ENCODE measurements at places on chromosomes 12 and 14.
A peak's percentile ranks its signal among the peaks of the same experiment; 100 is the strongest.

- no peak for DNase-seq
Measured at GRCh38 chr12:1384910-1385309, 209.5 kb downstream of the FBXL14 start.

- no peak for DNase-seq
Measured at GRCh38 chr12:32534698-32535097, 135.3 kb downstream of the FGD4 start.

DNA sequence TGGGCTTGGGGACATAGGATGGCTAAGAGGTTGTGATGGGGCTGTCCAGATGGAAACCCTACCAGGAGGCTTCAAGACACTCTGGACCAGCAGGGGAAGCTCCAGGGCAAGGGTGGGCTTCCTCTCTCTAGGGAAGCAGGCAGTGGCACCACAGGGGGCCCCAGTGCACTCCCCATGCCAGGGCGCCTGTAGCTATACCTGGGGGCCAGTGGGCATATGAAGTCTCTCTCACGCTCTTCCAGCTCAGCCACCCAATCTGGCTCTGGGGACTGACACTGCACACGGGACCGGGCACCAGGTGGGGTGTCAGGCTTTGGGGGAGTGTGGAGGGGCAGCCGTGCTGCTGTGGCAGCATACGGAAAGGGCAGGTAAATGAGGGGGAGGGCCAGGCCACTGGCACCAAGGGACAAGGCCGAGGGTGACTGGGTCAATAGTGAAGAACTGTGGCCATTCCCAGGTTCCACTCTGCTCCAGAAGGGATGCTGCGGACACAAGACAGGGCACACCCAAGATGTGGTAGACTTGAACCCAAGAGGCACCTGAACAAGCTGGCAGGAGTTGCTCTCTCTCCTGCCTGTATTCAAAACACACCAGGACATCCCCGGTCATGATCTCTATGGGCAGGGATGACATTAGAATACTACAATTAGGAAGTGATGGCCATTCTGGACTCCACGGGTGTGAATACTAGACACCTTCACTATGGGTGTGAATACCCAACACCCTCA lies 27.5 kb downstream of the RFLNA start:
- DNase-seq: no peak

DNA sequence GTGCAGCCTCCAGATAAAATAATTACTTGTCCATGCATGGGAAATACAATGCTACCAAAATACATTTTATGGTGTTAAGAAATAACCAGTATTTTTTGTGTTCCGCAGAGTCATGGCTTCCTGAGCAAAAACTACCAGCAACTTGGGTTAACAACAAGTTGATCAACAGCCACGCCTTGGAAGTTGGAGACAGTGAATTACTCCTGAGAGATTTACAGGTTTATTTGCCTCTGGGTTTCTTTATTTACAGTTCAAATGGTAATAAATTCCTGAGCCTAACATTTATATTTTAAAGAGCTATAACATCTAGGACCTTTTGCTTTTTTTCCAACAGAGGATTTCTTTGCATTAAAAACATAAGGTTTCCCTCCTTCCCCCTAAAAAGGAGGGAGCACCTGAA lies 194.0 kb downstream of the IPO8 start:
- no peak for DNase-seq

DNA sequence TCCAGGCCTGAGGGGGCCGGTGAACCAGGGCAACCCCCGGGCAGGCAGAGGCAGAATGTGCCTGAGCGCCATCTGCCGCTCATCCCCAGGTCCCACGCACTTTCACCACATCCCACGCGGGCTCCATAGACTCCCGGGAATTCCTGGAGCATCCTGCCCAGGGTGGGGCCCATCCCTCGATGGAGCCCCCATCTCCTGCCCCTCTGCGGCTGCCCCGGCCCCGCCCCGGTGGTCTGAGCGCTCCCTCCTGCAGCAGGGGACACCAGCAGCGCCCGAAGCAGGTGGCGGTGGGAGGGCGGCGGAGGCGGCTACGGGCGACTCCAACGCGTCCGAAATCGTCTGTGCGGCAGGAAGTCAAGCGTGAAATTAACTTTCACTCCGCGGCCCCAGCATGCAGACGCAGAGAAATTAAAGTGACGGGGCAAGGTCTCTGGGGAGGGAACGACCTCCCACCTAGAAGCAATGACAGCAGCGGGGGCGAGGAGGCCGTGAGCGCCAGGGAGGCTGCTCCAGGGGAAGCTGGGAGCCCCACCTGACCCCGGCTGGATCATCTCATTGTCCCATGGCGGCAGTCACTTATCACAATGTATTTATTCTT lies 122.2 kb downstream of the NCOR2 start:
- DNase-seq: no peak

- no peak for DNase-seq
Measured at GRCh38 chr12:16716928-16717327, 111.0 kb upstream of the LMO3 start.

GRCh38 chr14:80055667-80056496 lies 155.4 kb downstream of the DIO2 start:
- DNase-seq: no peak

DNA sequence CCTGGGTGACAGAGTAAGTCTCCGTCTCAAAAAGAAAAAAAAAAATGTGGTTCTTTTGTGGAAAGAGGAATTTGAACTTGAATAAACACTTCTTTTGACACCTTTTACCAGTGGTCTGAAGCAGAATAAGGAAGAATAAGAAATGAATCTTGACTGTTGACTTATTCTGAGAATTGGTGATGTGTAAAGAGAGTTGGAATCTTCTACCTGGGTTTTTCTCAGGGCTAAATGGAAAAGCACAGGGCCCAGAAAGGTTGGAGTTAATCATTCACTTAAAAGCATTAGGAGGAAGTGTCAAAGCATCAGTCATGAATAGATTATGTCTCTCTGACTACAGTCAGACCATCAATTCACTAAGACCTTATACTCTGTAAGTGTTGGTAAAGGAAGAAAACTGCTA lies 13.9 kb downstream of the PNMA1 start:
- DNase-seq: no peak

- no peak for DNase-seq
Measured at GRCh38 chr14:101709962-101710931, 51.3 kb upstream of the PPP2R5C start.

DNA sequence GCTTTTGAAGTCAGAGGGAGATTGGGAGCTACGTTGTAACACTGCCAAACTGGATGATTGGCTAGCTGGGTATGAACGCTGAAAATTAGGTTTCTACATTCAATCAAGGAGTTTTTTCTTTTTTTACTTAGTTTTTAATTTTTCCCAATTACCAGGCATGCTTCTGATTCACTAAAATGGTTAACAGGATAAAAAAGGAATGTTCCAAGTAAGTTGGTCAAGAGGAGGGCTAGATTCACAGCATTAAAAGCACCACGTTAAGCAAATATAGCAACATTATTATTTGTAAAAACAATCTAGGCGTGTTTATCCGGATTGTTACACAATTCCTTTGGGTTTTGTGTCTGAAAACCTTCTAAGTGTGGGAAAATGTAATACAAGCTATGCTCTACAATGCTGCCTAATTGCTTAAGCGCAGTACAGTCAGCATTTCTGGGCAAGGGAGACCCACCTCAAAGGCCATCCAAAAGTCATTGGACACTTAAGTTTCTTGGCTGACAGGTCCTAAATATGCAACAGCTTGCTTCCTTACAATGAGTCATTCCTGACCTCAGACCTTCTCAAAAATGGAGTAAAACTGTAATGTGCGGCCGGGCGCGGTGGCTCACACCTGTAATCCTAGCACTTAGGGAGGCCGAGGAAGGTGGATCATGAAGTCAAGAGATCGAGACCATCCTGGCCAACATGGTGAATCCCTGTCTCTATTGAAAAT lies 1.2 kb downstream of the RPLP0 start:
- no peak for DNase-seq

GRCh38 chr14:88163731-88164255 lies 158.9 kb downstream of the GPR65 start:
- DNase-seq: no peak

DNA sequence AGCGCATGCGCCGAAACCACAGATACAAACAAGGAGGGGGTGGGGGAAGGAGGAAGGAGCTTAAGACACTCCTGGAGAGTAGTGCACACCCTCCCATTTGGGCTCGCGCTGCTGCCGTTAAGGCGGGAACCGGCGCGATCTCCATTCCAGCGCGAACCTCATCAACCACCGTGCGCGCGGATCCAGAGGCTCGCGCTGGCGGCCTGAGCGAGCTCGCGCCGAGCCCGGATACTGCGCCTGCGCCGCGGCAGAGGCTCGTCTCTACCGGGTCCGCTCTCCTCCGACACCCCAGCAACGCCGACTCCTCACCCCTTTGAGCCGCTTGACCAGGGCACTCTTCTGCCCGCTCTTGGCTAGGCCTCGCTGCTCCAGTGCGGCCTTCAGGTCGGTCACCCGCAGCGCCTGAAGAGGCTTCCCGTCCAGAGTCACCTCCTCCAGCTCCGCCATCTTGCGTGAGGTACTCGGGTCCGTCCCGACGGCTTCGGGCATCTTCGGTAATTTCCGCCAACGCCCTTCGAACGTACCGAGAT lies at the start of gene ACIN1:
Gene ACIN1, minus strand, starts transcription at position 471 of the 530 bp plus-strand sequence. Its CDS starts 24 bp downstream, at position 447.
- peak; percentile 100 for DNase-seq

DNA sequence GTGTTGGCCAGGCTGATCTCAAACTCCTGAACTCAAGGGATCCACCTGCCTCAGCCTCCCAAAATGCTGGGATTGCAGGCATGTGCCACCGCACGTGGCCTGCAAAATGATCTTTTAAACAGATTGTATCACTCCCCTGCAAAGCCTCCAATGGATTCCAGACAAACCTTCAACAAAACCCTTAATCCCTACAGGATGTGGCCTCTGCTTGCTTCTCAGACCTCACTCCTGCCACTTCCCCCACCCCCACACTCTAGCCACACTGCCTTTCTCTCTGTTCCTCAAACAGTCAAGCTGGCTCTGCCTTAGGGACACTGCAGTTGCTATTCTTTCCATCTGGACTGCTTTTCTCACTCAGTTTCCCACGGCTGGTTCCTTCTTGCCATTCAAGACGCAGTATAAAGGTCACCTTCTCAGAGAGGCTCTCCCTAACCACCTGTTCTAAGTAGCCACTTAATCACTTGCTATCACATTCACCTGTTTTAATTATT lies 47.3 kb upstream of the TMED10 start:
- no peak for DNase-seq

- no peak for DNase-seq
Measured at GRCh38 chr12:80001562-80001961, 66.7 kb upstream of the PPP1R12A start.

GRCh38 chr14:74973003-74973653 lies 17.7 kb upstream of the PGF start:
- no peak for DNase-seq

DNA sequence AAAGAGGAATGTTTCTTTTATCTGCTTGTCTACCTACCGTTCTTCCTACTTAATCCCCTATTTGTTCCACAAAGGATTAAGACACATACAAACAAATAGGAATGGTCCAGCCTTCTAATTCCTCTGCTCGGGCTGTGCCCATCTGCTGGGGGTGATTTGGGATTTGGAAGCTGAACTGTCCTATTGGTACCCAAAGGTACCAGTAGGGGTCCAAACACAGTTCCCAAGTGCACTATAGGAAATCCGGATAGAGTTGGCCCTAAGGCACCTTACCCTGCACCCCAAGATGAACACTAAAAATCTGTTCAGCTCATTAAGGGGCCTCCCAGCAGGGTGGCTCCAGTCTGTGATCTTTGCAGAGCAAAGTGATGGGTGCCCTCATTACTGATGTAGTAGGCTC lies 566.9 kb downstream of the NRXN3 start:
- no peak for DNase-seq

GRCh38 chr14:70567791-70568190 lies 32.7 kb downstream of the MED6 start:
- no peak for DNase-seq

- DNase-seq: no peak
Measured at GRCh38 chr14:90660865-90661570, 155.2 kb downstream of the TTC7B start.

DNA sequence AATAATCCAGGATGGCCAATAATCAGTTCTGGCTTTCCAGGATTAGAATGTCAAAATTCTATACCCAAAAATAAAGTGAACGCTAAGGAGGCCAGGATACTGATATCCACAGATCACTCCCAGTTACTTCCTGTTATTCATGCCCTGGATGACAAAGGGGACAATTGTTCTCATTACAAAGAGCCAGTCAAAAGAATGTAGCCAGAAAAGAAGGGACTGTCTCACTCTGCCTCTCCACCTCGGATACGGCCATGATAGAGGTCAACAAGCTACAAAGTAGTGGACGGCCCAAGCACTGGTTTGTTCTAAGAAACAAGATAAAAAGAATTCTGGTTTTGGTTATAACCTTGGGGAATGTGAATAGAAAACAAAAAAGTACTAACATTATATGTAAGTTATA lies 116.1 kb upstream of the ATF7IP start:
- no peak for DNase-seq

DNA sequence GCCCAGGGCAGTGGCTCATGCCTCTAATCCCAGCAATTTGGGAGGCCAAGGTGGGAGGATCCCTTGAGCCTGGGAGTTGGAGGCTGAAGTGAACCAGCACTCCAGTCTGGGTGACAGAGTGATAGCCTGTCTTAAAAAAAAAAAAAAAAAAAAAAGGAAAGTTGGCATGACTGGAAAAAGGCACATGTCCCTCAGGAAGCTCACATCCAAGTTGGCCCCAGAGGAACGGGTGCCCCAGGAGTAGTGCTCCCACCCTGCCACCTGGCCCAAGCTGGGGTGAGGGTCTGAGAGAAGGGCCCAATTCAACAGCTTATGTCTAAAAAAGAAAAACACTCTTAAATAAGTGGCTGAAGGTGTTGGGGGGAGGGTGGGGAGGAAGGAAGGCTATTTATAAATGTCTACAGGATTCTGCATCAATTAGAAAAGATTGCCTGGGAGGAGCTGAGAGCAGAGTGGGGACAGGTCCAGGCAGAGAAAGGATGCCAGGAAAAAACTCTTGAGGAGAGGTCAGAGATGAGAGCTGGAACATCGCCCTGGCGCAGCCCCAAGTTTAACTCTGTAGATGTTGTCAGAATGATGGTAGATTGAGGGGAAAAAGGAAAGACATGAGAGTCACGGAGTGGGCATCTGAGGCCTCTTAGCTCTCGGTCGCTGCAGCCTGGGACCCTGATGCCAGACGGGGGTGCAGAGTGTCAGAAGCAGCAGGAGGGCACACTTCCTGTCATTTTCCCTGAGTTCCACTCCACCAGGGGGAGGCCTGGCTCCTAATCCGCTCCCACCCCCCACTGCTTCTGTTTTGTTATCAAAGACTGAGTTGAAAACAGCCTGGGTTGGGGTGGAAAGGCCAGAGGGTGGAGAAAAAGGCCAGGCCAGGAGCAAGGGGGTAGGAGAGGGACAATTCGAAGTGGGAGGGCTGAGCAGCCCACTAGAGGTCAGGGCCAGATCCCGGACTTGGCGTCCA lies 7.3 kb downstream of the SPRYD3 start:
- DNase-seq: no peak
